ENCODE measurements at places on chromosomes 4 and X.

DNA sequence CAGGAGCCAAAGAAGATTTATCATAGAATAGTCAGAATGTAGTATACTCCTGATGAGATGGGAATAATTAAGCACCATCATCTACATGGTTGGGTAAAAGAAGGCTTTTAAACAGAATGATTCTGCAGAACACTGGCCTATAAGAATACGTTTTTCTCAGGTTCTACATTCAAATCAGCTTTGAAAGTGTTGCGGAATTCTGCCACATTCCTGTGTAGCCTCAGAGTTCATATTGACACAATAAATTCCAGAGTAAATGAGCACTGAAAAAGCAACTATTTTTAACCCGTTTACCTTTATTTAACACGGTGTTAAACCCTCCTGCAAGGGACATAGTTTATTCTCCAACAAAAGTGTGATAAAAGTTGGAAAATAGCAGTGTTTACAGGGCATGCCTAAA, 950.2 kb upstream of the SLIT2 start:
- DNase-seq = no peak

DNA sequence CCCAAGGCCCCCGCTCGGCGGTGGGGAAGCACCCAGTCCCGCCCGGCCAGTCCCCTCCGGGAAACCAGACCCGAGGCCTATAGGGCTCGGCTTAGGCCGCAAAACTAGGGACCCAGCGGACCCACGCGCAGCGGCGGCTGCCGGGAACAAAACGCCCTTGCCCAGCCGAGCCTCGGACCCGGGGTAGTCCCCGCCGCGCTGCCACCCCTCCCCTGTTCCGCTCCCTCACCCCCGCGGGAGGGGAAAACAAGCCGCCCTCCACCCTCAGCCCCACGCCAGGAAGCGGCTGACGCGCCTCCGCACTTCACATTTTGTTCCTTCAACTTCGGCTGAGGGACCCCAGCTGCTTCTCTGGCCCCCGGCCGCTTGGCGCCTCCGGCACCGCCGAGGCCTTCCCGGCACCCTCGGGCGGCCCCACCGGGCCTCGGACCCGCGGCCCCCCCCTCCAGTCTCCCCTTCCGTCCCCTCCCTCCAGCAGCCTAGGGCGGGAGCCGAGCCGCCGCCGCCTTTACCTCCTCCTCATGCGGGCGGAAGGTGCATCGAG, 694 bp downstream of the PDS5A start:
- DNase-seq = peak; percentile 46

- DNase-seq = no peak
These were observed 780 bp downstream of the SLC6A8 start for GRCh38 chrX:153688506-153688905.

DNA sequence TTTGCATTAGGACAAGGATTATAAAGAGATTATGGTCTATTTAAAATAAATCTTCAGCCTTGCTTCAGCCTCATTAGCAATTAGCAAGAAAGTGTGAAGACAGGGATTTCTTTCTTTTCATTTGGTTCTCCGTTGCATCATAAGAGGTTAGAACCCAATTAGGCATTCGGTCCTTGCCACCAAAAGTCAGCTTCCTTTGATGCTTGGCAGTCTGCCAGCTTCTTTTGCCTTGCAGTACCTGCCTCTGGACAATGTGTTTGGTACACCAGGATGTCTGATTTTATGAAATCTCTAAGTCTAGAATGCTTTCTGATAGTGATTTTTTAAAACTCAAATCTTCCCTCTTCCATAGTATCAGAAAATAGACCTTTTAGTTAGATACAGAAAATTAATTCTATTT, 12.4 kb downstream of the SMIM20 start:
- no peak for DNase-seq

DNA sequence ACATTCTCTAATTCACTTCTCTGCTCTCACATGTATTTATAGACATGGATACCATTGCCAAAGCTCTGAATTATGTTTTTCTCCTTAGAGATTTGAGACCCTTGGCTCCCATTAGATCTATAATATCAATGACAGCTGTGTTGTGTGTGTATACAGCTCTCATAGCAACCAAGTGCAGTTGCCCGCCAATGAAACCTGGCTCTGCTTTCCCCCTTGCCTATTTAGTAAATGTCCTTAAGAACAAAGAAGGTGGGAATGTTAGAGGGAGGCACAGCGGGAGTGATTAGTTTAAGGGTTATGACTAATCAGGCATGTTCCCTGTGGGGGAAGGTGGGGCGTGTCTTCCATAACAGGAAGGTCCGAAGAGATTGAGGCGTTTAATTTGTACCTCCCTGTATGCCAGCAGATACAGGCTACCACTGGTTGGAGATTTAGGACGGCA, 100.5 kb upstream of the TBC1D9 start:
- DNase-seq = no peak

DNA sequence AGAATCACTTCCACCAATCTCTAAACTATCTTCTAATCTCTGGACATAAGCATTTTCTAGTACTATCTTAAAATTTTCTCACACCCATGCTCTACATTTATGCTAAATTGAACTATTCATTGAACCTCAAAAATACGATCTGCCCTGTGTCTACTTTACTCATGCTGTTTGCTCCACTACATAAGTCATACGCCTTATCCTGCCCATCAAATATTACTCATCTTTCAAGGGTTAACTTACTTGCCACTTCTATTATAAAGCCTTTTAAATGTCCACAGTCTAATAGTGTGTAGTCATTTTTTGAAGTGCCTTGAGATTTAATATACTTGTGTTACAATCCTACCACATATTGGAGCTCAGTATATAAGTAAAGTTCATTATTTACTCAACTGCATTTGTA, 727.7 kb upstream of the SLIT2 start:
- no peak for DNase-seq

DNA sequence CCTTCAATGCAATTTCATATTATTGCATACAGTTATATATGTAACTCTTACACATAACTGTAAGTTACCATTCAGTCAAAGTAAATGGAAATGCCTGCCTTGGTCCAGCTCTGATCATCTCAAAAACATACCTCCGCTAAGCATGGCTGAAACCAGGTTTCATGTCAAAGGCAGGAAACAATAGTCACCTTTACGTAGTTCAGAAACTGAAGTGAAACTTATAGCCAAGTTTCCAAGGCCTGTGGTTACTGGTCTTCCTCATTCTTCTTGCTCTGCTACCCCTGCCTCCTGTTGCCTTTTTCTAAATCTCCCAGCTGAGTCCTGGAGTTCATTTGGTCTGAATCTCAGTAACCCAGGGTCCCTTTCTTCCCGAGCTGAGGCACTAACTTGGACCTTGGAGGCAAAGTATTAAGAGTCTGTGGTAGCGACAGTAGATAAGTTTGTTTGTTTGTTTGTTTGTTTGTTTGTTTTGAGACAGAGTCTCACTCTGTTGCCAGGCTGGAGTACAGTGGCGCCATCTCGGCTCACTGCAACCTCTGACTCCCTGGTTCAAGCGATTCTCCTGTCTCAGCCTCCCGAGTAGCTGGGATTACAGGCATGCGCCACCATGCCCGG, 30.8 kb downstream of the DAPP1 start:
- DNase-seq = no peak

GRCh38 chr4:168569066-168569930, 72.4 kb downstream of the PALLD start:
- no peak for DNase-seq

DNA sequence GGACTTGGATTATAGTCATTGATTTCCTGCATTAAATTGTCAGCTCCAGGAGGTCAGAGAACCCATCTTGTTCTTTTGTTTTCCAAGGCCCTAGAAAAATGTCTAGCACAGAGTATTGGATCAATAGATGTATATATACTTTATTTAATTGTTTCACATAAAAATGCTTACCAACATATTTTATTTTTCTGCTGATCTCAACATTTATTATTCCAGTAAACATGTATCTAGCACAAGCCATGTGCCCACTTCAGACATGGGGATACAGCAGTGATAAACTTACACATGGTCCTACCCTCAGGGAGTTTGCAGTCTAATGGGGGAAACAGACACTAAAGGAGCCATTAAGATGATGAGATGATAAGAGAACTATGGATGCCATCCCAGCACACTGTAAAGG, 49.1 kb upstream of the TBC1D9 start:
- no peak for DNase-seq

- DNase-seq = no peak
These were observed 72.4 kb upstream of the ANXA10 start for GRCh38 chr4:168019921-168020320.

DNA sequence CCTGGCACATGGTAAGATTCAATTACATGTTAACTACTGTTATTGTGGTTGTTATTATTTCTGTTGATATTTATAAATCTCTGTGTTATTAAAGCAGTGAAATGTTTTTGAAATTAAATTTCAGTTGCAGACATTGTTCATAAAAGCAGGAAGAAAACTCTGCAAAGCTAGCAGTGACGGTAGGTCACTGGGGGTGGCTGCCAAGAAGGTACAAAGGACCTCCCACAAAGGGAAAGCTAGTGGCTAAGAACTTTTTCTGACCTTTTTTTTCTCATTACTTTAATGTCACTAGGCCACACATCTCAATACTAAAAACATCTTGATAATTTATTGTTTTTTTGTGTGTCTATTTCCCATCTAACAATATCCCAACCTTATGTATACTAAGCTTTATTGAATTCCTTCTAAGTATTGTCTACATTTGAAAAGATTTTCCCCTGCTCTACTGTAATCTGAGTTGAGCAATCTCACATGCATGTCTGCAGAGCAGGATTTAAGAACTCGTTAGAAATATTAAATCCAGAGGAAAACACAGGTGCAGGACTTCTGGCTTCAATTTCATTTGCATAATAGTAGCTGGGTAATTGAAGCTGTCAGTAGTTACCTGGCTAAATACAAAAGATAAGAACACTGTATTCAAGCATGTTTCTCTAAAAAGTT, 197.3 kb downstream of the CFAP299 start:
- no peak for DNase-seq

DNA sequence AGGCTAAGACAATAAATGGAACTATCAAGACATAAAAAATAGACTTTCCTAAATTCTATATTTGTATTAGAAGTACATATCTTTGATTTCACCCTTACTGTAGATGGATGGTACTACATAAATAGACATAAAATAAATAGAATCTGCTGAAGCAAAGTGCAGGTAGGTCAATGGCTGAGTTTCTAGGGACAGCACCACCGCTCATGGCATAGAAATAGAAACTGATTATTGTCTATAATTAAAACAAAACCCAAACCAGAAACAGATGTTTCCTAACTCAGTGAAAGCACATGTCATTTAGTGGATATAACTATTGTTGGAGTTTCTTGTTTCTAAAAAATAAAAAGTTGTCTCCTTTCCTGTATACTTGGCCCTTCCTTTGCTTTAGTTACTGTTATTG, 387.3 kb upstream of the ADGRL3 start:
- DNase-seq = no peak

DNA sequence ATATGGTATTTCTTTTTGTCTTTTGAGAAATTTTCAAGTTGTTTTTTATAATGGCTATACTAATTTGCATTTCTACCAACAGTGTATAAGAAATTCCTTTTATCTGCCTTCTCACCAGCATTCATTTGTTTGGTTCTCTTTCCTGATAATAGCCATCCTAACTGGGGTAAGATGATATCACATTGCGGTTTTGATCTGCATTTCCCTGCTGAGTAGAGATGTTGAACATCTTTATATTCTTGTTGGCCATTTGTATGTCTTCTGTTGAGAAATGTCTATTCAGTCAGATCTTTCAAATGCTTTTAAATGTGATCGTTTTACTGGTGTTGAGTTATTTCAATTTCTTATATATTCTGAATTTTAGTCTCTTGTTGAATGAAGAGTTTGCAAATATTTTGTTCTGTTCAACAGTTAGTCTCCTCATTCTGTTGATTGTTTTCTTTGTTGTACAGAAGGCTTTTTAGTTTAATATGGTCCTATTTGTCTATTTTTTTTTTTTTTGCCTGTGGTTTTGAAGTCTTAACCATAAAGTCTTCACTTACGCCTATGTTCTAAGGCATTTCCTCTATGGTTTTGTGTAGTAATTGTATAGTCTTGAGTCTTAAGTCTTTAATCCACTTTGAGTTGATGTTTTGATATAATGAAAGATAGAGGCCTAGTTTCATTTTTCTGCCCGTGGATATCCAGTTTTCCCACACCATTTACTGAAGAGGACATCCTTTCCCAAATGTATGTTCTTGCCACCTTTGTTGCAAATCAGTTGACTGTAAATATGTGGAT, 1566.9 kb downstream of the STIM2 start:
- DNase-seq = no peak

GRCh38 chrX:118286066-118286762, 59.7 kb upstream of the WDR44 start:
- DNase-seq = no peak

GRCh38 chr4:105458001-105458400, 15.9 kb downstream of the PPA2 start:
- no peak for DNase-seq

DNA sequence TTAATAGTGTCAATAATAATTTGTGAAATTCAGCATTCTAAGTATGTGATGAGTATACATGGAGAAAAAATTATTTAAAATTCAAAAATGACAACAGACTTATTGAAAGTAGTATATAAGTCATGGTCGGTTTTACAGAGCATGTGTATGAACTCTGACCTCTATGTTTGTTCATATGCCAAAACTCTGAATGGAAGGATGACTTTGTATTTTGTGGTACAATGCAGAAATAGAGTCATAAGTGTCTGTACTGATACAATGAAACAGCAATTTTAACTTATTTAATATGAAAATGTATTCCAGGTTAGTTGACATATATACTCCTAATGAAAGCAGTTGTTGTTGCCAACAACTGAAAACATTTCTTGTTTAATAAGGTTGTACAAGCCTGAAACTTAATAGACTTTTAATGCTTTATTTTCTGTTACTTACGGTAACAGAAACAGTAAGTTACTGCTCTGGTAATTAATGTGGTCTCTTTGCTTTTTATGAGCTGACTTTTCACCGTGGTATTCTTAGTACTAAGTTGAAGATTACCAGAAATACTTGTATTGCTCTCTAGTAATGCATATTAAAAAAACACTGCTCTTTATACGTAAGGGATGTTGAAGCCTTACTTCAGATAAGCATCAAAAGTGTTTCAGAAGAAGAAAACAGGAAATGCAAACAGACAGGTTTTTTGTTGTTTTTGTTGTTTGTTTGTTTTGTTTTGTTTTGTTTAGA, 1.9 kb downstream of the UBE2K start:
- DNase-seq = no peak

- no peak for DNase-seq
These were observed 87.9 kb downstream of the LRRC66 start for GRCh38 chr4:51932261-51932660.

DNA sequence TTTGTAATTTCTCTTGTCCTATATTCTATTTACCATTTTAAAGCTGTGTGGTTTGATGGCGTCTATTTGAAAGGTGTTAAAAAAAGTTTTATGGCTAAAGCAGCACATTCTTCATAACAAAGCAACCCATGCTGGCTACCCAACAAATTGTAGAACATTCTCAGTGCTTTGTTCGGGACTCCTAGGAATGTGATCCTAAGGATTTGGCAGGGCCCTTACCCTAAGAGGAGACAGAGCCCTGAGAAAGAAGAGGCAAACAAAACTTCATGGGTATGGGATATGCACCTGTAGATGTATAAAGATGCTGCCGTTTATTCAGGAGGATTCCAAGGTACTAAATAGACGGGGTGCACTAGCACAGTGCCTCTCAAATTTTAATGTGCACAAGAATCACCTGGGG, 370.8 kb upstream of the DIPK2B start:
- DNase-seq = no peak

- no peak for DNase-seq
These were observed 103.2 kb downstream of the KLHL8 start for GRCh38 chr4:87117051-87117731.

- DNase-seq = peak; percentile 85
These were observed 117.3 kb downstream of the ENPP6 start for GRCh38 chr4:184100297-184100885.
